H9 (cell line): ENCODE measurements at places on chromosomes 6 and 20. TPM values are rescaled to one million over a fixed set of nuclear protein-coding genes. Genes with fewer than 3 reads are reported as not detected.

Gene MACROD2
- total RNA-seq = 1.6 and 2.0 TPM in 2 replicates

Gene OGFRL1
- total RNA-seq = 2.8 and 2.9 TPM in 2 replicates

Gene CFB
- 0.31 and 0.39 TPM in 2 replicates for total RNA-seq

Gene CYP39A1
- 0.50 and 0.59 TPM in 2 replicates for total RNA-seq

Gene HLA-DQB2
- total RNA-seq = not detected in 2 replicates

Gene HAO1
- not detected in 2 replicates for total RNA-seq

Gene ARMH2
- total RNA-seq = not detected in 2 replicates

Gene HLA-DMA
- total RNA-seq = 6.6 and 7.5 TPM in 2 replicates

Gene MLN
- not detected in 2 replicates for total RNA-seq

Gene MOXD1
- 2.3 and 2.5 TPM in 2 replicates for total RNA-seq

Gene WFDC10B
- total RNA-seq = not detected in 2 replicates

Gene COL21A1
- total RNA-seq = 1.4 and 1.8 TPM in 2 replicates

Gene SLC35F1
- total RNA-seq = 4.0 and 4.3 TPM in 2 replicates

Gene CEP85L
- total RNA-seq = 3.8 TPM in 2 replicates

Gene MYCT1
- 0.09 and 0.17 TPM in 2 replicates for total RNA-seq

Gene SAPCD1
- total RNA-seq = 3.2 and 4.3 TPM in 2 replicates

Gene FHL5
- not detected in 2 replicates for total RNA-seq

Gene HLA-DRB1
- 24.7 and 25.9 TPM in 2 replicates for total RNA-seq

Gene PKHD1
- total RNA-seq = 0.07 and 0.09 TPM in 2 replicates

Gene ELOVL4
- total RNA-seq = 10.1 and 10.9 TPM in 2 replicates

Gene SLC35D3
- 0.17 and 0.57 TPM in 2 replicates for total RNA-seq

Gene MUC22
- total RNA-seq = not detected in 2 replicates

Gene CCM2L
- total RNA-seq = 4.6 and 5.2 TPM in 2 replicates

Gene COX4I2
- not detected in 2 replicates for total RNA-seq

Gene PGC
- total RNA-seq = not detected in 2 replicates
